ENCODE measurements at places on chromosomes 11 and 22.

DNA sequence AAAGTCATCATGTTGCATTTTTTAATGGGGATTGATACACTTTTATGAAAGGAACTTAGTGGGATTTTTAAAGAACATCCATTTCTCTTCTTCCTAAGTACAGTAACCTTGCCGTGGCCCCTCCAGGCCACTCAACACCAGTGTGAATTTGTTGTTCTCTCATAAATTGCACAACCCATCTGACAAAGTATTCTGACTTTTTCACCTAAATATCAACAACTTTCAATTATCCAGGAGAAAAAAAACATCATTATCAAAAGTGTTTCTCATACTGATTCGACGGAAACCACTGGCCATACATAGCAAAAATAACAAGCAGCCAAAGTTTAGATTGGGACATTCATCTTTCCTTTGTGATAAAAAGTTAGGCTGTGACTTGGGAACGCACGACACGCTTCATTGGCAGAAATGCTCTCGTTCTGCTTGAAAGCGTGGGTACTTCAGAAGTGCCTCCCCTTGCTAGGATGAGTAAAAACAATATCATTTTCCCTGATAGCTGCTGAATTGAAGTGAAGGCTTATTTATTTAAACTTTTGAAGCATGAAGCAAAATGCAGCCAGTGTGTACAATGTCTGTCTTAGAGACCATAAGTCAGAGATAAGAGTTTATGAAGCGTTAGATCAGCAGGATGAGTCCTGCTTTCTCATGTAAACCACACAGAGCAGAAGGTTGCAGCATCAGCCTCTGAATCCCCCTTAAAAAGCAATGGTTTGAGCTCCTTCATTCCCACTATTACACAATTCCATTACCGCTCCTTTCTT lies 20.6 kb upstream of the EIF3M start:
- no peak for DNase-seq

DNA sequence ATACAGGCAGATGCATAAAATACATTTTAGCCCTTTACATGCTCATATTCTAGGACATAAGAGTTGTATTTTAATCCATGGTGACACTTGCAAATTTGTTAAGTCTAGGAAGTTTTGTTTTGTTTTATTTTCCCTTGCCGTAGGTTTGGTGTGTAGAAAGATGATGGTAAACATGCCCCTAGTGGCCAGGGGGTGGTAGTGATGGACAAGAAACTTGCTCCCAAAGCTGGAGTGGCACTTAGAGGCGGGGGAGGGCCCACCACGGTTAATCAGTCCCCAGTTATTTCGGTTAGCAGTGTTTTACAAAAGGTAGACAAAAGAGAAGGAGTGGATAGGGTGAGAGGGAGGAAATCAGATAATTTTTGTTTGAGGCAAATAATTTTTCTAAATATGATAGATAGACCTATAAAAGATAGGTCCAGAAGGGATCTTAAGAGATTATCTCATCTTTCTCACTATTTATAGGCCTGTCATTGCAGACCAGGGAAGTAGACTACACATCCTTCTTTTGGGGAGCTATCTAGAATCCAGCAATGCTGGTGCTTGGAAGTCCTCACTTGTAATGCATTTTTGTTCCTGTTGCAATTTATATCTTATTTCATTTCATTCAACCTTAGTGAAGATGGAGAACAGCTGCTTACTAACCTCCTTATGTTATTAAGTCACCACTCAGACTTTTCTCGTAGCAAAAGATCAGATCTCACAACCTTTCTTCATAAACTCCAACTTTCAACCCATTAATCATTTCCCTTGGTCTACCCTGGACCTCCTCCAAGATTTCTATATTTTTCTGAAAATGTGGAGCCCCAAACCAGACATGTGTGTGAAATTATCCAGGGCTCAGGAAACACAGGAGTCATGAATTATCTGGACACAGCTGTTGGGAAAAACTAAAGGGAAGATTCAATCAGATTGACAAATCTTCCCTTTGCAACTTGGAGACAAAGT lies 5.9 kb upstream of the BDNF start:
- DNase-seq, result no peak

DNA sequence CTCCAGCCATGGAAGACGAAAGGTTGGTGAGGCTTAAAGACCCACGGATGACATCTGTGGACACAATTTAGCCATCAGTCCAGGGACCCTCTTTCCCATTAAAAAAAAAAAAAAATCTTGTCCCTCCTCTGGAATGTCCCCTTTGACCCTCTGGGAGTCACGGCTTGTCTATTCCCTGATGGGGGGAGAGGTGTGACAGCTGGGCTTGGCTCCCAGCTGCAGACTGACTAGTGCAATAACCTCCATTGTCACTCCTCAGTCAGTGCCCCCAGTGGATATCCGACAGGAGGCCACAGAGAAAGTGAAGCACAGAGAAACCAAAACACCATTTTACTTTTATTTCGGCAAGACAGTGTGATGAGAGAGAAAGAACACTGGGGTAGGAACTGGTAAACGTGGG lies 2.7 kb upstream of the VSIG2 start:
- no peak for DNase-seq

GRCh38 chr11:117554601-117555333 lies 227.1 kb downstream of the CEP164 start:
- no peak for DNase-seq

DNA sequence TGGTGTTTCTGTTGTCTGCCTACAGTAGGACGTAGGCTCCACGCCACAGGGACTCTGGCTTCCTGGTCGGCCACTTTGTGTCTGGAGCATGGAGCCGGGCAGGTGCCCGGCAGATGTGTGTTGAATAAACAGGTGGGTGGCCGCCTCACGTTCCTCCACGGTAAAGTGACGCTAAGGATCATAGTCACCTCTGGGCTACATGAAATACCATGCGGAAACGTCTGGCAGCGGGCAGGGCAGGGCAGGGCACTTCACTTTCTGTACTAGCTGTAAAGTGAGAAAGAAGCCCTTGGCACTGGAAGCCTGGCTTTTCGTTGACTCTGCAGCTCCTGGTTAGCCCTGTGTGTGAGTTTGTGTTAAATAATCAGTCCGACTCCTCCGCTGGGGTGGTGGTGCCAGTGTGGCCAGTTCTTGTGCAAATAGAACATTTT lies 52.4 kb downstream of the MCM5 start:
- no peak for DNase-seq

GRCh38 chr11:16193897-16194381 lies 162.4 kb downstream of the SOX6 start:
- no peak for DNase-seq

GRCh38 chr11:119262668-119263351 lies 54.1 kb downstream of the MCAM start:
- peak; percentile 63 for DNase-seq

- DNase-seq, result peak; percentile 68
Observed at GRCh38 chr11:73177778-73178539, 35.8 kb upstream of the FCHSD2 start.

DNA sequence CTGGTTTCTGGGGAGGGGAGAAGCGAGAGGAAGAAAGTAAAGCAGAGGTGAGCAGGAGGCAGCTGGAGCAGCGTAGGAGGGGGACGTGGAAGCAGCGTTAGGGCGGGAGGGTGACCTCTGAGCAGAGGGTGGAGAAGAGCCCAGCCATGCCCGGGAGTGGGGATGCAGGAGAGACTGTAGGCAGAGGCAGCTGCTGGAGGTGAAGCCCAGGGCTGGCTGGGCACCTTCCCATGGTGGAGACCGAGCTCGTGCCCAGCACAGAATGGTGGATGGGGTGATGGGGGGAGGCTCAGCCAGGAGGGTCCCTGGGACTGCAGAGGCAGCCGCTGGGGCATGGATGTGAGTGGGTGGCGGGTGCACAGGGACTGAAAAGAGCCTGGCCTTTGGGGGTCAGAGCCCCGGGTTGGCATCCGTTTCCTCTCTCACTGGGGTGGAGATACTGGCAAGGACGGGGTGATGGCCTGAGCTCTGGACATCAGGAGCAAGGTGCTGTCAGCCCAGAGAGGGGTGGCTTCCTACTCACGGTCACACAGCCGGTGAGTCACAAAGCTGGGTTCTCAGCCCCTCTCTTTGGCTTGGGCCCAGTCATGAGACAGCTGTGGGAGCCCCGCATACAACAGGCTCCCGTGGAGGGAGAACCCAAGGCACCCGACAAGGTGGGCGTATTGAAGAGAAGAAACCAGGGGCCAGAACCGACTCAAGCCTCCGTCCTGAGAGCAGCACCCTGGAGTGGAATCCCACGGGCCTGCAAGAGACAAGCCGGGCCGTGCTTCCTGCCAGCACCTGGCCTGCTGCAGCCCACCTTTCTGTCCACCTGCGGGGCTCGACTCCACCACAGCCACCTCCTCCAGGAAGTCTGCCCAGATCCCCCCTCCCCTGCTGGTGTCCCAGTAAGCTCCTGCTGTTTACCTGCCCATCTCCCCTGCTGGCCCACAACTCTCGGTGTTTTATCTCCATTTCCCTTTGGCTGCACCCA lies 45.8 kb upstream of the FGF3 start:
- no peak for DNase-seq

GRCh38 chr11:77127235-77127911 lies 673 bp upstream of the MYO7A start:
- DNase-seq, result no peak

DNA sequence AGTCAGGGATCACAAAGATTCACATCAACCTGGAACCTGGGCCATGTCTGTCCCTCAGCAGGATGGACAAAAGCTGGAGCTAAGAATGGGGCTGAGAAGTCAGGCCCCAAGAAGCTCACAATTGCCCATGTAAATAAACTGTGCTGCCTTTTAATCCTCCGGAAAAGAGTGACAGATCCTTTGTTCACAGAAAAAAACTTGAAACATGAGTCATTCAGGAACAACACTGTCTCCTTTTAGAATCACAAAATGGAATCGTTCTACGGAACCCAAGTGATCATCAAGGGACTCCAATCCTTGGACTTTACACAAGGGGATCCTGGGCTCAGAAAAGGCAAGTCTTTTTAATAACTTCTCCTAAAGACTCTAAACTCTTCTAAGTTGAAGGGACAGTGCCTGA lies 36.1 kb downstream of the RELT start:
- no peak for DNase-seq

DNA sequence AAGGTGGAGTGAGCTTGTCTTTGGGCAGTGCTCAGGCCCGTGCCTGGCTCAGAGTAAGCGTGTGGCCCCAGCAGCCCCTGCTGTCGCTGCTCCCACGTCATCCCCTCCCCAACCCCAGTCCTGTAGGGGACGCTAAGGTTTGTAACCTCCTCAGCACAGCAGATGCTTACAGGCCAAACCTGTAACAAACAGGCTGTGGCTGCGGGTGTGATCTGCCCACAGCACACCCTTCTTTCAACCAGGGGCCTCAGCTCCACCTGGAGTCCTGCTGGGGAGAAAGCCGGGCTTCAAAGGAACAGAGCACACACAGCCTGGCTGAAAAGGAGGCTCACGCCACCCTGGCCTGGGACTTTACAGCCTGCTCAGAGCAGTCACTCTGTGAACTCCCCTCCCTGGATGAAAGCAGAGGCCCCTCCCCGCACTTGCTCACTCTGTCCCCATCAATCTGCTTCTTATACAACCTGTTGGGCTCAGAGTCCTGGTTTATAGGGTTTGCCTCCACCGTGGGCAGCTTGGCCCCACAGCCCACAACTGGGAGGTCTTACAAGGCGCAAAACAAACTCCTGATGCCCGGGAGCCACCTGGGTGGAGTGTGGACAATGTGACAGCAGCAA lies 54.3 kb downstream of the SCUBE1 start:
- no peak for DNase-seq

- no peak for DNase-seq
Observed at GRCh38 chr11:69397732-69398131, 83.7 kb upstream of the LINC01488 start.

DNA sequence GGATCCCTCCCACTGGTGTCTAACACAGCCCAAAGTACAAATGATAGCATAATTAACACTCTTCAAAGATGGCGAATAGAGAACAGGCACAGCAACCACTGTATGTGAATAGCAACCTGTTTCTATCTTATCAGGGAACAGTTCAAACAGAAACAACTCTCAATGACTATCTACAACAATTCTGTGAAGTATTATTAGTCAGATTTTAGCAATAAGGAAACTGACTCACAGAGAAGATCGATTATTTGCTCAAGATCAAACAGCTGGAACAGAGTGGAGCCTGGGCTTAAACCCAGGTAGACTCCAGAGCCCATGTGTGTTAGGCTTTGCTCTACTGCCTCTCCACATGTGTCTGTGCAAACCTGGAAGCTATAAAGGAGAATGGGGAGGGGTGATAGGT lies 88.7 kb downstream of the C11orf58 start:
- DNase-seq, result no peak

DNA sequence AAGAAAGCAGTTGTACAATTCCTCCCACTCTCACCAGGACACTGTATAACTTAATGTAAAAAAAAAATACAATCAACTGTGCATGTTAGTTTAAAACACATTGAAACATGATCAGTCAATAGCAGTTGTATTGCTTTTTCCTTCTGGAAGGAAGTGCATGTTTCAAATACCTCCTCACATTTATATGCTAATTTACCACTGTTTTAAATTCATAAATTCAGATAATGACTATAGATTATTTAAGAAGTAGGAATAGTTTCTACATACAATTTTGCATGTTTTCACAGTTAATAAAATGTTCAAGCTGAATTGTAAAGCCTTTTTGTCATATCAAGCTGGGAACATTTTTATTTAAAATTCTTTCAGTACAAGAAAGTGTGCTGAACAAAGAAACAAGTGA lies 3.3 kb downstream of the GRIA4 start:
- no peak for DNase-seq

- DNase-seq, result no peak
Observed at GRCh38 chr11:124207102-124207792, 24.1 kb downstream of the OR10D3 start.

DNA sequence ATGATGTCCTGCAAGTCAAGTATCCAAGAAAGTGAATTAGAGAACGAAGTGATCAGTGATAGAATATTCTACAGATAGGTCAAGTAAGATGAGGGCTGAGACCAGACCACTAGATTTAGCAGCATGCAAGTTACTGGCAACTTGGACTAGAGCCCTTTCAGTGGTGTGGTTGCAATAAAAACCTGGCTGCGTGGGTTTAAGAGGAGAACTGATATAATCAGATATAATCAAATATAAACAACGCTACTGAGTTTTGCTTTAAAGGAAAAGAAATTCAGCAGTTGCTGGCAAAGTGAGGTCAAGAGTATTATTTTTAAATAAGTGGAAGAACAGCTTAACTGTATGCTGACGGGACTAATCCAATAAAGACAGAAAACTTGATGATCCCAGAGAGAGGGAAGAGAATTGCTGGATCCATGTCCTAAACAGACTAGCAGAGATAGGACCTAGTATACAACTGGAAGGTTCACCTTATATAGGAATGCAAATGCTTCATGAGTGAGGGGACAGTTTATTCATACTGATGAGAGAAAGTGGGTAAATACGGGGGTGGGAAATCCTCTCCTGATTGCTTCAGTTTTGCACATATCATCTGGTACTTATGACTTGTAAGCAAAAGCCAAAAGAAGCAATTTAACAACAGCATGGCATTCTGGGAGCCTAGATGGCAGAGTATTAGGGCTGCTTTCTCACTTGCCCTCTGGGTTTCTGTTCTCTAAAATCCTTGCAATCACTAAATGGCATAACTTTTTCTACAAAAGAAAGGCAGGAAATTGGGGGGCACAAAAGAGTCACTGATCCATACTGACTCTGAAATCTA lies 146.2 kb downstream of the RBFOX2 start:
- DNase-seq, result no peak

All from GM12878 (cell line).